ENCODE measurements at places on chromosomes 4 and X.

DNA sequence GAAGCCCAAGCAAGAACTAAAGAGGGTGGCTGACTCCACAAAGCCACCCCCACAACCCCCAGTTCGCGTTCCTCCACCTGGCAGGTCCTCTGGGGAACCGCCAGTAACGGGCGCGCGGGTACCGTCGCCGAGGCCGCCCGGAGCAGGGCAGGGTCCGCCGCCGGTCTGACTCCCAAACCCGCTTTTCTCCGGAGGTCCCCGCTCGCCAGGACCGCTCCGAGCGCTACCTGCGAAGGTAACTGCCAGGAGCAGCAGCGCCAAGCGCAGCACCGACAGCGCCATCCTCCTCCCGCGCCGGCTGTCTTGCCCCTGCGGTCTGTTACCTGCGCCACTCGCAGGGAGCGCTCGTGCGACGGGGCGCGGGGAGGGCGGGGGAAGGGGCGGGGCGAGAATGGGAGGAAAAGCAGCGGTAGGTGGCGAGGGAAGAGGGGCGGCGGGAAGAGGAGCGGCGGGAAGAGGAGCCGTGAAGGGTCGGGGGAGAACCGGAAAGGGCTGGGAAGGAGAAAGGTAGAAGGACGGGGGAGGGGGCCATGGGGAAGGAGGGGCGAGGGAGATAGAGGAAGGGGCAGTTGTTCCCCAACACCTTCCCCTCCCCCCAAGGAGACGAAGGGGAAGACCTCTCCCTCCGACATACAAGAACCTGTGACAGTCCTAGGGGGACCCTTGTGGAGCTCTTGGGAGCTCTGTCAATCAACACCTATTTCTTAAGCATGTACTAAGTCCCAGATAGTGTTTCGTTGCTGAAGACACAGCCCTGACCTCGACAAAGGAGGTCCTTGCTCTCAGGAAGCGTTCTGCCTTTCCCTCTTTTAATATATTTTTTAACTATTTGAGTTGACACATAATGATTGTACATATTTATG lies at the start of gene SPINK2:
SPINK2 (minus strand) TSS at position 321 of the 863 bp plus-strand sequence; CDS start at position 282, 39 bp downstream.
- peak; percentile 68 for DNase-seq

DNA sequence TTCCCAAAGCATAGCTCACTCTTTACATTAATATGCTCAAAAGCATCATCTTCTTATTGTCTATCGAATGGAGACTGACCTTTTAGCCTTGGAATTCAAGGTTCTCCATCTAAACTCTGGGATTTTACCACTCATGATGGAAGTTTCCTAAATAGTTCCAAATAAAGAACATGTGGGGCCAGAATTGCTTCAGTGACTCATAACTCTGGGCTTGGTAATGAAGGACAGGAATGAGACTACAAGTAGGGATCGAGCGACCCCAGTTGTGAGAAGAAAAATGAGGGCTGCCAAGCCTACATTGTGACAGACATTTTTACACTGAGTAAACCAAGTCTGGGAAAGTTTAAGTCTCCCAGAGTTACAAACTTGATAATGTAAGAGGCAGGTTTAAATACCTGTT lies 269.9 kb downstream of the CBLL2 start:
- DNase-seq: no peak

DNA sequence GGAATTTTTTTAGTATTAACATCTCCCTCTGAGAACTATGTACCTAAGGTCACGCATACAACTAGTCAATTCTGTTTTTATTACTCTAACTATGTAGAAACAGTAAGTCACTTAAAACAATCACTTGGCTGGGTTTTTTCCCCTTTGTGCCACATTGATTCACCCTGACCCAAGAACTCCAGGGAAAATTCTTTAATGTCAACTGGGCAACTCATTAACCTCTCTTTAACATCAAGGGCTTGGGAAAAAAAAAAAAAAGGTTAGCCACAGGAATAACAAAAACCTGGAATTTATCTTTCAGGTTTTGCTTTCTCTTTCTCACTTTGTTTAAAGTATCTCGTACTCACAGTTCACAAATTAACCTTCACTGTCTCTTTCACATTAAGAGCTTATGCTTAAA lies 8.1 kb downstream of the RPL9 start:
- DNase-seq: no peak

GRCh38 chr4:107458194-107458593 lies 261.8 kb downstream of the PAPSS1 start:
- DNase-seq: no peak

DNA sequence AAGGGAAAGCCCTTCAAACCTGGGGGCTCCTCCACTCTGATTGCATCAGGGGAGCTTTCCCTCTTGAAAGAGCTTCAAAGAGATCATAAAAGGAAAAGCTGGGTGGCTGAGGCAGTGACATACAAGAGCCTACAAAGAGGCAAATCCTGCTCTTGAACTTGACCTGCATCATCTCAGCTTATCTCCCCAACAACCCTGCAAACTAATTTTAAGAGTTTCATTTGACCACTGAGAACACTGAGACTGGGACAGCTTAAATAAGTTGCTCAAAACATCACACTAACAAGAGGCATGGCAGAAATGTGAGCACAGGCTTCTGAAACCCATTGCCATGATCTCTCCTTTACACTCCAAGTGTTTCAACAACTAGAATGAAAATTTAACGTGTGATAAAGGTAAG lies 101.6 kb upstream of the PPARGC1A start:
- no peak for DNase-seq

DNA sequence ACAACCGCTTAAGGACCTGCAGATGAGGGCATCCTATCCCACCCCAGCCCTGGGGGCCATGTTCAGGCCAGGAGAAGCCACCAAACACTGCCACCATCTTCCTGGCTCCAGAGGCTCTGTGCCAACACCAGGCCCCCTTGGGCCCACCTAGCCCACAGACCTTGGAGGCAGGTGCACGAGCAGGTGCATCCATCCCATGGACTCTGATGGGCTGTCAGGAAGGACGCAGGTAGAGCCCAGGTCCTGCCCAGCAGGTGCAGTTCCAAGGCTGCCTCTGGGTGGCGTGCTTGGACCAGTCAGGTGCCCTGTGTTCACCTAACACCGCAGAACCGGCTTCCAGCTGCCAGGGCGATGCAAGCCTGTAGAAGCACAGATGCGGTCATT lies 22.8 kb upstream of the PDE6B start:
- DNase-seq: peak; percentile 31

DNA sequence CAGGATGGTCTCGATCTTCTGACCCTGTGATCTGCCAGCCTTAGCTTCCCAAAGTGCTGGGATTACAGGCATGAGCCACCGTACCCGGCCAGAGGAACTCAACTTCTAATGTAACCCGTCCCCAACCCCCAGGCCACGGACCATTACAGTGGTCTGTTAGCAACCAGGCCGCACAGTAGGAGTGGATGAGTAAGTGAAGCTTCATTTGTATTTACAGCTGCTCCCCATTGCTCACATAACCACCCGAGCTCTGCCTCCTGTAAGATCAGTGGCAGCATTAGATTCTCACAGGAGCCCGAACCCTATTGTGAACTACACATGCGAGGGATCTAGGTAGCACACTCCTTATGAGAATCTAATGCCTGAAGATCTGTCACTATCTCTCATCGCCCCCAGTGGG lies 119.6 kb downstream of the SHROOM3 start:
- DNase-seq: no peak

DNA sequence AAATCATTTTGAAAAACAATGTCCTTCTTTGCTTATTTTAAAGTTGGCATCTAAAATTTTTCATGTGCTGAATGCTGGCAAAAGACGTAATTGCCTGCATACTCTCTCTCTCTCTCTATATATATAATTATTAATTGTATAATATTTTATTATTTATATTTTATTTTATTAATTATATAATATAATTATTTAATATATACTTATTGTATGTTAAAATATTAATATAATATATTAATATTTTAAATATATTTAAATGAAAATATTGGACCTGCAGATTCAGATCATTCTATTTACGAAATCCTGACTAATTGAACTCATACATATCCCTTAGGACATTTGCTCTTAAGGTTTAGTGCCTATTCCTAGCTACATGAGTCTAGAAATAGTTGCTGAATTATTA lies 144.7 kb upstream of the VCX start:
- DNase-seq: no peak

DNA sequence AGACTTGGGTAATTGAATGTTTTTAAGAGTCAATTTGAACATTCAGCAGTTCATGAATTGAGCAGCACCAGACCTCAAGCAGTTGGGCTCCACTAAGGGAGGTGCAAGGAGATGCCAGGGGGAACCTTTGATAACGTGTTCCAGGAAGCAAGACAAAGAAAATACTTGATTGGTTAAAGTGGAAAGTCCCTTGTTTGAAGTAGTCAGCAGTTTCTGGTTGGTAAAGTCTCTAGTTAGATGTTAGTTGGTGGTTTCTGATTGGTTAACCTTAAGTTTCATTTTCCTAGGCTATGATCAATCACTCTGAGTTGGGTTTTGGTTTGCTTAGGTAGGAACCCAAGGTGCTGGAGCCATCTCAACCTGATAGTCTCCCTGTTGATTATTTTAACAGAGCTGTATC lies 4.0 kb downstream of the HERC6 start:
- DNase-seq: peak; percentile 9
